ENCODE measurements at places on chromosomes 12 and 14.

- no peak for DNase-seq
These were observed 5.9 kb downstream of the CLSTN3 start for GRCh38 chr12:7136071-7136470.

GRCh38 chr12:18824287-18824686 is 86.4 kb downstream of the CAPZA3 start:
- DNase-seq, result no peak

GRCh38 chr12:65881965-65882413 is 57.7 kb downstream of the HMGA2 start:
- DNase-seq, result peak; percentile 90

- no peak for DNase-seq
These were observed 6.3 kb upstream of the HOXC4 start for GRCh38 chr12:54047160-54047963.

DNA sequence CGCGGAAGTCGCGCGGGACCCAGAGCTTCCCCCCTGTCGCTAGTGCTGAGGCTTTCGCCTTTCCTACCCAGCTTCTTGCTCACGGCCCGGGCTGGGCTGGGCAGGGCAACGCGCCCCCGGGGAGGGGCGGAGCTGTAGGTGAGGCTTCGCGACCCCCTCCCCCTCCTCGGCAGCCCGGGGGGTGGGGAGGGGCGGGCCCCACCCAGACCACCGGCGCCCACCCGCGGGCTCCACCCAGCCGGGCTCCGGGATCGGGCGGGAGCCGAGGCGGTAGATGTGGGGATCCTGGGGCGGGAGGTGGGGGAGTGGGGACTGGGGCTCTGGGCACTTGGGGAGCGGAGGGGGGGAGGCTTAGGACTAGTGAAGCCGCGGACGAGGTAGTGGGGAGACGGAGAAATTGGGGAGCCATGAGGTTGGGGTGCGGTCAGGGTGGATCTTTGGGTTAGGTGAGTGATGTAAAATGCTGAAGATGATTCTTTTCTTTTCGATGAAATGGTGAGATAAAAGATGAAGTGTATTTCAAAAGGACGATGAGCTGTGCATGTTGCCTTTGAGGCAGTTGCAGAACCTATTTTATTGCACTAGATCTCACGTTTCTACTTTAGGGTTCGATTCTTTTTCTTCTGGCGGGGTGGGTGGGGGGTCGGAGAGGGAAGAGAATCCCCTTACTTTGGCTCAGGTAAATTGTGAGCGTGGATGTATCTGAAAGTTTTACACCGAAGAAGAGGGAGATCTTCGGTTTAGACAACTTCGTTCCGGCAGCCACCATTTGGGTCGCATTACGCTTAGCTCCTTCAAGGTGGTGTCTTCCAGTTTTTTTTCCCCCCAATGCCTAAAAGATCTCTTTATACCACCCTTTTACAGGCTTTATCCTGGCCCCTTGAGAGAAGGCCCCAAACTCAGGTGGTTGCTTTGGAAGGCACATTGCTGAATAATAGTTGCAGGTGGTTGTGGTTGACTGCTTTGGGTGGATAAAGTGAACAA is 619 bp downstream of the ERC1 start:
- DNase-seq, result no peak

GRCh38 chr12:88986056-88986455 is 366.2 kb downstream of the DUSP6 start:
- no peak for DNase-seq

DNA sequence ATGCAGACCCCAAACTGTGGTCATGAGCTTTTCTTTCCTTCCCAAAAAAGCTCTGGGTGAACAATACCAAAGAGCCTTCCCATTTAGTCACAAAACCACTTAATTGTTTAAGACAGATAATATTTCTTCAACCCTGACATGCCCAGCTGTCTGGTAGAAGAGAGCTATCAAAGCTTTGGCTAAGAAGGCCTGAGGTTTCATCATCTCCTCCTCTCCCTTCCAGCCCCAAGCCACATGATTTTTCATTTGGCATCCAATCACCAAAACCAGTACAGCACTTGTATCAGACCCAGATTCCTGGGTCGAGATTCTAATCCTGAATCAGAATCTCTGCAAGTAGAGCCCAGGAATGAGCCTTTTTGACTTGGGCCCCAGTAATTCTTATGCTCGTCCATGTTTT is 199.6 kb upstream of the TMEM260 start:
- no peak for DNase-seq

DNA sequence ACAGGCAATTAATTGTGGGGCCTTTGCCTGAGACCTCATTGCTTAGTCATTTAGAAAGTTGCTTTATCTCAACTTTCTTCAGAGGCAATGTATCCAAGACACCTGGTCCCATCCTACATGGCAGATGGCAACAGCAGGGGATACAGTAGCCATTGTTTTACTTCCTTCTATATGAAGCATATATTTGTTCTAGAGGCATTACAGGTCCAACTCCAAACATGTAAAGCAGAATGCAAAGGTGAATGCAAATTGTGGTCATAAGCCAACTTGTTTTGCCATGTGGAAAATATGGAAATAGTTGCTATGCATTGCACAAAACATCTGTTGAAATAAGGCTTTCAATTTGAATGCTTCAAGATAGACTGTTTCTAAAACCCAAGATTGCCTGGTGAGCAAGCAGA is 109.8 kb upstream of the BCAT1 start:
- DNase-seq, result no peak

DNA sequence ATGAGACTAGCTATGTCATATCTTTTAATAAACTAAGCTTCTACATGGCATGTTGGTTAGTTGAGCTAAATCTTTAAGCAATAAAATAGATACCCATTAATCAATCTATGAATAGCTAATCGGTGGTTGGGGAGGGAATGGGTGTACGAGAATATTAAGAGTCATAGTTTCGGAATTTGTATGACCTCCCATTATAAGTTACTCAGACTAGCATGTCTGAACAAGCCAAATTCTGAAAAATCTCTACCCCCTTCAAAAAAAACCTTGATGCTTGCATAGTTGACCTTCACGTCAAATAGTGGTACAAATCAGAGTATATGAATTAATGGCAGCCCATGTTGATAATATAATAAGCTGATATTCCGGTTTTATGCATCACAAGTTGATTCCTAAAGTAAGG is 60.0 kb downstream of the PLEKHG7 start:
- no peak for DNase-seq

DNA sequence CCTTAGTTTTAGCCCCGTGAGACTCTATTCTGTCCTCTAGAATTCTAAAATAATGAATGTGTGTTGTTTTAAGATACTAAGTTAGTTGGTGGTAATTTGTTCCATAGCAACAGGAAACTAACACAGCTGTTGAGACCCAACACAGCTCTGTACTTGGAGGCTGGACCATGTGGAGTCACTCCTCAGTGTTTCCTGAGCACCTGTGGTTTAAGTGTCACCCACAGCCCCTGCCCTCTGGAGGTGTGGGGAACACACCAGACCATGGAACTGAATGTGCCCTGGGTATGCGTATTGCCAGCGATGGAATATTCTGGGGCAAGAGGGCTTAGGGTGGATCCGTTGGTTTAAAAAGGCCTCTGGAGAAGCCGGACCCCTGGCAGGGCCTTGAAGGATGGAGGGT is 16.6 kb upstream of the GPR68 start:
- no peak for DNase-seq

GRCh38 chr14:95310635-95311380 is 8.9 kb downstream of the CLMN start:
- no peak for DNase-seq

- peak; percentile 26 for DNase-seq
These were observed 244.9 kb upstream of the DIO2 start for GRCh38 chr14:80456209-80456608.

GRCh38 chr12:128938886-128939285 is 85.6 kb downstream of the GLT1D1 start:
- DNase-seq, result no peak

GRCh38 chr14:105840266-105841021 is 314.1 kb downstream of the TMEM121 start:
- no peak for DNase-seq

DNA sequence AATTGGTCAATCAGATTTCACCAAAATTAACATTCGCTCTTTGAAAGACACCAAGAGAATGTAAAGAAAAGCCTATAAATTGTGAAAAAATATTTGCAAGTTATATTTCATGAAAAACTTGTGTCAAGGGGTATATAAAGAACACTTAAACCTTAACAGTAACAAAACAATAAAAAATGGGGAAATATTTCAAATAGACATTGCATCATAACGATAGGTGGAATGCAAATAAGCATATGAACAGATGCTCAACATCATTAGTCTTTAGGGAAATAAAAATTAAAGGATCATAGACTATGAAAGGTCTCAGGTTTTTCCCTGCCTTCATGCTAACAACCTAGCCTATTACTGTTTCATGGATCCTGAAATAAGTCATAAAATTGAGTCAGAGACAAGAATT is 64.3 kb downstream of the COCH start:
- no peak for DNase-seq

DNA sequence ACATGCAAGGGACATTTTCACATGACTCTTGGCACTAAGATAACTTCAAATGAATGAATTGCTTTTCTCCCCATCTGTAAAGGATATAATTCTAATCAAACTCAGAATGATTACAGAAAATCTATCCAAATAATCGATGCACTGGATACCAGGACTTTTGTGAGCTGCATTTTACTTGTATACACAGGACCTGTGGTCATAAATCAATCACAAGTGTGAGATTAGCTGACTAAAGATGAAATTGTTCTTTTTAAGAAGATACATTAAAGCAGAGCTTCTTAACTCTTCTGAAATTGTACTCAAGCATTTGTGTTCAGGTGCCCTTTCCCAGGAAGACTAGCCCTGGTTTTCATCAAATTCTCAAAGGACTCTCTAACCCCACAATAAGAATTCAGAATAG is 66.3 kb downstream of the ESR2 start:
- no peak for DNase-seq

GRCh38 chr12:76266797-76267196 is 81.4 kb downstream of the BBS10 start:
- peak; percentile 27 for DNase-seq

DNA sequence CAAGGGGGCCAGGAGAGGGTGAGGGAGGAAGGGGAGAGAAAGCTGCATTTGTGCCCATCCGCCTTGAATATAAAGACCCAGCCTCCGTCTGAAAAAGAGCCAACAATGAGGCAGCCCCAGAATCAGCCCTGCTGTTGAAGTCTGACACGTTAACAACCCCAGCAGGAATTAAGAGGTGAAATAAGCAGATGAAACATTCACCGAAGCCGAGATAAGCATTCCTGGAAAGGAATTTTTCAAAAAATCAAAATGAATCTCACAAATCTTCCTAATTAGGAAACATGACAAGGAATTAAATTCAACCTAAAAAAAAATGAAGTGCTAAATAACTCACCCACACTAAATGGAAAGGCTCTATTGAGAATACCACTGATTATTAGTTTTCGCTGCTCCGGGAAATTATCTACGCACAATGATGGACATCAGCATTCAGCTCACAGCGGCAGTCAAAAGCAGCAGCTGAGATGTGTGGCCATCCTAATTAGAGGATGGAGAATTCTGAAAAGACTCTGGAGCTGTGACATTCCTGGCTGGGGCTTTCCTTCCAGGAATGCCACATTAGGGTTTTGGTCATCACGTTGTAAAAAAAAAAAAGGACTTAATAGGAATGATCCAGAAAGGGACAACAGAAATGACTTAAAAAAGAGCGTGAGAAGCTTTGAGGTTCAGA is 8.2 kb upstream of the PARP11 start:
- DNase-seq, result no peak

- no peak for DNase-seq
These were observed 199.5 kb upstream of the SFSWAP start for GRCh38 chr12:131511391-131511802.

DNA sequence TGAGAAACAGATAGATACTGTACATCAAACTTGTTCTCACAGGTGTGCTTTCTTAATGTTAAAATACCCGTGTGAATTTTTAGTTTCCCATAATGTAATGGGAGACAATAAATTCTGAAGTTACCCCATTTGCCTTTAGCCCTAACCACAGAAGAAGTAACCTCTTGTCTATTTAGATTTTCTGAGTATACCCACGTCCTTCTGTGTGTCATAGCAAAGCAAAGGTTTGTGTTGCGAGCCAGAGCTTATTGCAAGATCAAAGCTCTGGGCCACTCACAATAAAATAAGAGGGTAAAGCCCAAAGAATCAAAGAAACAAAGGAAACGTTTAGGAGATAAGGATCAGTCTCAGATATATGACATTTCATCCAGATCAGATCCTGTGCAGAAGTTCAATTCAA is 73.9 kb downstream of the BMP4 start:
- no peak for DNase-seq

DNA sequence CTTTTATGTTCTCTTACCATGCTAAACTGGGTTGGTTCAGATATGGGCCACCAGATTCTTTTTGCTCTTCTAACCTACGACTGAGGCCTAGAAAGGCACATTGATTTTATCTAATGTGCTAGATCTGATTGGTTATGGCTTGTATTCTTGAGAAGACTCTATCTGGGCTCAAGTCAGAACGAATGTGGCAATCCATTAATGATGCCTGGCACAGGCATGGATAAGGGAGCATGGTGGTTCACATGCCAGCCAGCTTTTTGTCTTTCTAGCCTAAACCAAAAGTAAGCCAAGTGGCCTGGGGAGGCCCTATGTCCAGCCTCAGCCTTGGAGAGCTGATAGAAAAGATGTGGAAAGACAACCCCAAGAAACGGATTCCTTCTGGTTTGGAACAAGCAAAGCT is 82.7 kb downstream of the KNTC1 start:
- no peak for DNase-seq

- no peak for DNase-seq
These were observed 165.4 kb upstream of the TMEM260 start for GRCh38 chr14:56414236-56414635.

GRCh38 chr12:104648756-104649155 is 192.0 kb downstream of the CHST11 start:
- DNase-seq, result no peak

GRCh38 chr12:111089616-111090015 is 169.2 kb upstream of the MYL2 start:
- DNase-seq, result no peak

DNA sequence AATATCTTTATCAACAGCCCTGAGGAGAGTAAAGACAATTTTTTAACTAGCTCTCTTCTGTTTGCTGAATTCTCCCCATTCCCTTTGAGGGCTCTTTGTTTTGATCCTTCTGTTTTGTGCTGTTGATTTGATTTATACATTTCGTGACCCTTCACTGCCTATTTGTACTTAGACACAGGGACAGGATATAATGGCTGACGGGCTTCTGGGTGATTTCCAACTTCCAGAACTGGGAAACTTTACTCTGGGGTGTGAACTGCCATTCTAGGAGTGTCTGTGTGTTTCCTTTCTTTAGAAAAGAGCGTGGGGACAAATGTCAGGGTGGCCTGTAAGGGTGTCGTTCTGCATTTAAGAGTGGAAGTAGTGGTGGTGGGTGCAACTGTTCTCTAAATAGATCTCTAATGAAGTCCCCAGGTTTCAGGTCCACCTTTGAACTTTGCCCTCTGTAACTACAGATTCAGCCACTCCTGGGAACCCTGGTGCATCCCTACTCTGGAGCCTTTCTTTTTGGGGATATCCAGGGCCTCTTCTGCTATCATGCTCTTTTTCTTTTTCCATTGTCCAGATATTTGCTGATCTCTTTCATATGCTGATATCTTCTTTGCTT is 22.3 kb upstream of the SSPN start:
- no peak for DNase-seq
